ENCODE measurements at places on chromosomes 3 and 15. TPM values are rescaled to one million over a fixed set of nuclear protein-coding genes. Genes with fewer than 3 reads are reported as not detected.

DNA sequence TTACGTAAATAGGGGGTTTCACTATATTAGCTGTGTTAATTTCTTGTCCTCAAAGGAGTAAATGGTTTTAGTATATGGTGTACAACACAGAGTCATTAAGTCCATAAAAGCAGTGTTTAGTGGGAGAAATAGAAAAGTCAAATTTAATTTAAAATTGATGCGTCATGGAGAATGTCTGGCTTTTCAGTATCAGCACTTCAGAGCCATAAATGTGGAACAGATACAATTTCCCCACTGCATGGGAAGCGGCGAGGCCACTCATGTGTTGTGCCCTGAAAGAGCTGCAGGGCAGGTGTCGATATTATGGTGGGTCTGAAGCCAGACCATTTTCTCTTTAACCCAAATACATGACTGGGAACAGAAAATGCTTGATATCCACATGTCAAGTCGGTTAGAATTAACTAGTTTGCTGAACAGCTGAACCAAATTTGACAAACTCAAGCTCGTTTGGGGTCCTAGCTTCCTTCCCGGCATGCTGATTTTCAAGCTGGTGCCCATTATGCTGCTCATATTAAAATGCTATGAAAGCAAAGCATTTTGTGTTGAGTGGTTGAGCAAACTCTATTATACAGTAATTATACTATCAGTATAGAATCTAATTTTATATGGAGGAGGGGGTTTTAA is 364.6 kb upstream of the TBL1XR1 start:
- DNase-seq = no peak

HTR3E gene
- not detected for total RNA-seq

- DNase-seq = no peak
These were observed 407.0 kb upstream of the RGMA start for GRCh38 chr15:93495799-93496637.

ECE2 gene
- not detected for total RNA-seq

- DNase-seq = no peak
These were observed 25.4 kb upstream of the ALPK3 start for GRCh38 chr15:84791763-84792162.

MSL2 gene
- total RNA-seq = 26.9 TPM

- DNase-seq = no peak
These were observed 38.5 kb downstream of the IDH2 start for GRCh38 chr15:90063770-90064247.

DNA sequence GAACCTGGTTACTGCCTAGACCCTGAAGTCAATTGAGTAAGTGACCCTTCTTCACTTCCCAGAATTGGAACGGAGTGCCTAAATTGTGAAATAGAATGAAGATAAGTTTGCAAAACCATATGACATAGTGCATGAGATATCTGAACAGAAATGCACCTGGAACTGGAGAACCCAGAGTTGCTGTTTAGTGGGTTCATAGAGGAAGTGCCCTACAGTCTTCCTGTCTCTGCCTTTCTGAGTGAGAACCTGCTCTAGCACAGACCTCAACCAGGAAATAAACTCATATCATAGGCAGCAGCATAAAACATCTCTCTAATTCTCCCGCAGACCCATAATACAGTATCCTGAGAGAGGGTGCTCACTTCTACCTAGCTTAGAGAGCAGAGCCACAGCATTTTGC is 82.9 kb downstream of the EOMES start:
- no peak for DNase-seq

AGBL1 gene
- total RNA-seq = not detected

- DNase-seq = no peak
These were observed 243.4 kb downstream of the IGSF11 start for GRCh38 chr3:118791246-118791645.

DNA sequence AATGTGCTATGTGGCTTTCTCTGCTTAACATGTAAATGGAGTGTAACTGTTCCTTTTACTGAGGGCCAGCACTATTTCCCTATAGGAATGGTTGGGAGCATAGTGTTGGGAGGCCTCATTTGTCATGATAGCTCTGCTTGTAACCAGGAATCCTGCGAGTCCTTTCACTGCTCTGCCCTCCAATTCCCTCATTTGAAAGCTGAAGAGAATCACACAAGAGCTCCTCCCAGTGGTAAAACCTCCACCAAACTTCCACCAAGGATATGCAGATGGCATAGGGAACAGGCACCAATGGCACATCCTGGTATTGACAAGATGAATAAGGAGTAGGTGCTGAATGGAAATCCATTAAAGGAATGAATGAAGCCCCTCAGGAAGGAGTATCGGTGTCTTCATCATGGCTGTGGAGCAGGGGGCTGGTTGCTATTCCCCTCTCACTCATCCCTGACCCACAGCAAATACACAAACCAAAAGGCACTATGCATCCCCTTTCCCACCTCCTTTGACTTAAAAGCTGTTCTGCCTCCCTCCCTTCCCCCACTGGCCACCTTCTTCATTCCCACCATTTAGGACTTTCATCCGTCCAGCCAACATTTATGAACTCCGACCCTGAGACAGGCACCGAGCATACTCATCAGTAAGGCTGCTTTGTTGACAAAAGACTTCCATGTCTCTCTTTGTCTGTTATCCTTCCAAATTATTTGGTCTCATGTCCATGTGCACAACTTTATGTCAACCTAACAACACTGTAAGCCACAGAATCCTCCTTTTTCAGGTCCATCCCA is 560.8 kb downstream of the FOXP1 start:
- no peak for DNase-seq

- DNase-seq = no peak
These were observed 14.3 kb downstream of the CEP152 start for GRCh38 chr15:48796521-48796920.

CLDN16 gene
- 5.1 TPM for total RNA-seq
